ENCODE measurements at places on chromosomes 6 and 20.
A peak's percentile ranks its signal among the peaks of the same experiment; 100 is the strongest.

GRCh38 chr20:60840971-60841370 lies 411.1 kb upstream of the CDH4 start:
- no peak for DNase-seq

GRCh38 chr20:62002882-62003480 lies 62.7 kb downstream of the TAF4 start:
- no peak for DNase-seq

DNA sequence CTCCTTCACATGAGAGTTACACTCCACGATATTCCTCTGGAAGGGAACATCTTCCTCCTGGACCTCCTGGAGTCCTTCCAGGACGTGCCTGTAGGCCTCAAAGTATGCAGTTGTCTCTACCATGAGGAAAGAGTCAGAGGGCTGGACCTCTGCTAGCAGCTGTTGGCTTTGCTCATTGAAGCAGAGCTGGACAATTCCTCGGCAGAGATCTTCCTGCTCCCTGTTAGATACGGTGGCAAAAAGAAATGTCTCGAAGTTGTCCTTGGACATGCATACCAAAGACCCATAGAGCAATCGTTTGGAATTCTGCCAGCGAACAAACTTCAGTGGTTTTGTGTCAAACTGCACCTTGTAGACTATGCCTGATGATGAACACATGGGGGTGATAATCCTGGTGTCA lies 7.7 kb downstream of the ZNFX1 start:
- DNase-seq = peak; percentile 79

DNA sequence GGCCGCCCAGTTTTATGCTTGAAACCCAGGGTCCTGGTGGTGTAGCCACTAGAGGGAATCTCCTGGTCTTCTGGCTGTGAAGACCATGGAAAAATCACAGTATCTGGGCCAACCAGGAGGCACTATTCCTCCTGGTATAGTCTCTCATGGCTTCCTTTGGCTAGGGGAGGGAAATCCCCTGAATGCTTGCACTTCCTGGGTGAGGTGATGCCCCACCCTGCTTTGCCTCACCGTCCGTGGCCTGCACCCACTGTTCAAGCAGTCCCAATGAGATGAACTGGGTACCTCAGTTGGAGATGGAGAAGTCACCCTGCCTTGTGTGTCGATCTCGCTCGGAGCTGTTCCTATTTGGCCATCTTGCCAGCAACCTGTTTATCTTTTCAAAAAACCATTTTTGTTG lies 10.1 kb upstream of the ZNF337 start:
- no peak for DNase-seq

DNA sequence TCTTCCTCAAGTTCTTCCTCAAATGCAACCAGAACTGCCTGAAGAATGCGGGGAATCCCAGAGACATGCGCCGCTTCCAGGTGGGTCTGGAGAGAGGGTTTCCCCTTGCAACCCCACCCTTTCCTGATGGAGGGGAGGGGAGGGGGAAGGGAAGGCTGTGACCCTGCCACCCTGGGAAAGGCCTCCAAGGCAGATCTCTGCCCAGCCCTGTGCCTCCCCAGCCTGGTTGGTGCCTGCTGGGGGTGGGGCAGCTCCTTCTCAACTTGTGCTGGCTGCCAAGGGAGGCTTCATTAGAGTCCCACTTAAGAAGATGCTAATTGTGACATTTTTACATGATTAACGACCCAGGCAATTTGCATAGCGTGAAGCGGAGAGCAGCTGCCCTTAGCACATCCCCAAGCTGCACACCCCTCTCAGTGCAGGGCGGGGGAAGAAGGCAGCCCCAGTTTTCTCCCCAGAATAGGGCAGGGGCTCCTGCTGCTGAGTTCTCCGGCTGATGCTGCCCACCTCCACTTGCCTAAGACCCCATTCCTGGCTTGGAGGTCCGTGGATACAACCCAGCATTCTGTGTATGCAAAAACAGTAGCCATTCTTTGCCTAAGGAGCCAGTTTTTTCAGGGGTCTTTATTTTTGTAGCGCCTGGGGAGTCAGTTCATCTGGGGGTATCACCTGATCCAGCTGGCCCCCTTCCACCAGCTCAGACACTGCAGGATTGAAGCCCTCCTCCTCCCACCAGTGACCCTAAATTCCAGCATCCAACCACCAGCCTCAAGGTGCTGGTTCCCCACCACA lies 51.7 kb downstream of the CPXM1 start:
- no peak for DNase-seq

DNA sequence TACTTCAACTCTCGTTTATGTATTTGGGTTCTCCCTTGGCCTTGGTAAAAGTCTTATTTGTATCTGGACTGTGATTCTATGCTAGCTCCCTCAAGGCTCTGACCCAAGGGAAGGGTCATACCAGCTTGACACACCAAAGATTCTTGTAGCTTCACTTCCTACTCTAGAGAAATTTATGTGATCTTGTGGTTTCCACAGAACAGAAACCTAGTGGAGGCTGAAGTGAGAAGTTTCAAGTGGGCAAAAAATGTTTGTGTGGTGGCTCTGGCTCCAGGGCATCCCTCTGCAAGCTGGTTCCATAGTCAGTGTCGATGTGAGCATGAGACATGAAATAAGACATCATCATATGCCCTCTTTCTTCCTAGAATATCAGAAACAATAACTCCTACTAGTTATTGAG lies 48.1 kb upstream of the TNFRSF21 start:
- DNase-seq = no peak

DNA sequence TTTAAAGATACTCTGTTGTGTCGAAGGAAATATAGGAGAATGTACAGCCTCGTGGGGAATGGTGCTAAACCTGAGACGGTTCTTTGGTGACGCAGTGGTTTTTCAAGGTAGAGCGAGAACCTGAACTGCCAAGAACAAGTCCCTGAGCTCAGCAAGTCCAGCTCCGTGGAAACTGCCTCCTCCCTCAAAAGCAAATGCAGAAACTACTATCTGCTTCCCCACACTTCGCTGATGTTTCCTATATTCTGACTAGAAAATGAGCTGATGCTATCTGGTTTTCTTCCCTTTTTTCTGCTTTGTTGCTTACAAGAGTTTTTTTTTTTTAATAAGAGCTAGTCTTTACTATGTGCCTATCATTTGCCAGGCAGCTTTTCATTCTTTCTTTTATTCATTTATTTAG lies 85.3 kb upstream of the LY86 start:
- no peak for DNase-seq

DNA sequence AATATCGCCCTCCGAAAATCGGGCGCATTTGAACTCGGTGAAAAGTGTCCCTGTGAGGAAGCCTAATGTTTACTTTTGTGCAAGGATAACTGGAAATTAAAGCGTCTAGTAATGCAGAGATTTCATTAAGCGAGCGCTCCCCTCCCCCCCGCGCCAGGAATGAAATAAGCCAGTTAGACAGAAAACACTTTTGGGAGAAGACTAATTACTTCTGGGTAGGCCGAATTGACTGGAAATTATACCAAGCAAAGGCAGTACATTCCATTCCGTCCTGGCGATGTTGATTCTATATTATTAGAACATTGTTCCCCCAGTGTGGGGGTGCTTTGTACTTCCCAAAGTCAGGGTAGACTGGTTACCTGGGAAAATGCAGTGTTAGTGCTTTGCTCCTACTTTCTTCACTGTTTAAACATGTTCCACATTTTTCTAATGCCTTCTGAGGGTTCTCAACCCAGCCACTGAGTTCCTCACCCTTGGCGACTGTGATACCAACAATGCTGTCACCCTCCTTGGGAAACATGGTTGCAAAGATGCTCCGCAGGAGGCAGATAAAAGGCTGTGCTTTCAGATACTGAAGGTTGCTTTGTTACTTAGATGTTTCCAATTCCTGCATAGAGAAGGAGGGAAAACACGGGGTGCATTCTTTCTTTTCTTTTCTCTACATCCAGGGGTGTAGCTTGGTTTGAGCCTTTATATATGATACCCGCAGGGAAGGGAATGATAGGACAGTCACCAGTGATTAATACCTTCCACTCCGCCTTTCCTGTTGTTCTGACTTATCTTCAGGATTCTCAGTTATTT lies 2.6 kb downstream of the GJA1 start:
- DNase-seq = peak; percentile 26

DNA sequence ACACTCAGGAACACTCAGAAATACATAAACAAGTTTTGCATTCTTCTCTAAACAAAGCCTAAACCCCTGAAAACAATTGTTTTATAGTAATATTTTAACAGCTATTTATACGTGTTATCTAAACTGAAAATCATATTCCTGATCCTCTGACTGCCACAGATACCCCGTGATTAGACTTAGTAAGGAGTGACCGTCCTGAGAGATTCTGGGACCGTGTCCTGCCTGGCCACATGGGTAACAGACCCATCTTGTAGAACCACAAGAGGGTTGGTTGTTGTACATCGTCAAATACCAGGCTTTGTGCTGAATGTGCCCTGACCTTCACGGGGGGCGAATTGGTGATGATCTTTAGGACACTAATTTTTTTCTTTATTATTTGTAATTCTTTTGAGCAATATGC lies 214.4 kb downstream of the TMEM242 start:
- DNase-seq = no peak

- no peak for DNase-seq
Measured at GRCh38 chr6:53735896-53736295, 58.9 kb upstream of the LRRC1 start.

DNA sequence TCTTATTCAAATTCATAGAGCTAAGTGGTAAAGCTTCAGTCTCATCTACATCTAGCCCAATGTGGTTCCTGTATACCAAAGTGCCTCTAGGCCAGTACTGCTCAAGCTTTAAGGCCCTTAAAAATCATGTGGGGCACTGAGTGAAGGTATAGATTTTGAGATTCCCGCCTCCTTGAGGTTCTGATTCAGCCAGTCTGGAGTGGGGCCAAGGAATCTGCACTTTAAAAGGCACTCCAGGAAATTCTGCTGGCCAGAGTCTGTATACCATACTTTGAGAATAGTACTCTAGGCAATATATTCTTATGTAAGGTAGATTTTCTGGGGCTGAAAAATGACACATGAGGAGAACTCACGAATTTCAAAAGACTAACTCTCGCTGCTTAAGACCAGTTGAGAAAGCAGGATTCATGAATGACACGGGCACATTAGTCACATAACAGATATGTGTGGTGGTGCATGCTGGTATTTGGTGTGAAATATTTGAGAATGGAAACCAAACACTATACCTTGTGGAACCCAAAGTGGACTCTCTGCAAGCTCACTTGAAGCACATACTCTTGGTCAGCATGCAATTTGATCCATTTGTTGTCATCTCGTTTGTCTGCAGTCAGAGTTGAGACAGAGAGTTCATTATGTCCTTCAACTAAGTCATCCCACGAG lies 47.6 kb upstream of the SIM1 start:
- no peak for DNase-seq

GRCh38 chr6:143167224-143167623 lies 106.5 kb downstream of the AIG1 start:
- DNase-seq = no peak
